Mesenteric fat pad (tissue), 1 donor: ENCODE measurements at places on chromosomes 2 and 18.

- DNase-seq = peak; percentile 96
Observed at GRCh38 chr2:218995972-218996711, 2.9 kb upstream of the CRYBA2 start.

GRCh38 chr2:130183512-130184373, 1.7 kb downstream of the MZT2B start:
- DNase-seq = no peak

- DNase-seq = no peak
Observed at GRCh38 chr2:85811180-85812093, 57.6 kb downstream of the ATOH8 start.

DNA sequence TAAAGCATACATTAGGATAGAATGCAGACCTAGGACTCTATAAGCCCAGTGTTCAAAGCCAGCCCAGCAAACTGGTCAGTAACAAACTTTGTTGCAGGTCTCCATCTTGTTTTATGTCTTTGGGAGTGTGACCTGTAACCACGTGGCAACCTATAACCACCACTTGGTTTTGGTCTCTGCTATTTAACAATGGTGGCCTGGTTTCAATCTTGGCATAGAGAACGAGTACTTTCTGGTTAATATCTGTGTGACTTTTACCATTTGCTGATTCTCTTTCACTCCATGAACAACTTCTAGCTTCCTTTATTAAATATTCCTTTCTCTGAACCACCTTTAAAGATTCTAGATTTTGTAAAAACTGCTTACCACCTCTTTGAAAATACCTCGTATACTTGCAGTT, 118.5 kb downstream of the KCNS3 start:
- no peak for DNase-seq

- no peak for DNase-seq
Observed at GRCh38 chr2:235463893-235464292, 29.9 kb upstream of the AGAP1 start.

DNA sequence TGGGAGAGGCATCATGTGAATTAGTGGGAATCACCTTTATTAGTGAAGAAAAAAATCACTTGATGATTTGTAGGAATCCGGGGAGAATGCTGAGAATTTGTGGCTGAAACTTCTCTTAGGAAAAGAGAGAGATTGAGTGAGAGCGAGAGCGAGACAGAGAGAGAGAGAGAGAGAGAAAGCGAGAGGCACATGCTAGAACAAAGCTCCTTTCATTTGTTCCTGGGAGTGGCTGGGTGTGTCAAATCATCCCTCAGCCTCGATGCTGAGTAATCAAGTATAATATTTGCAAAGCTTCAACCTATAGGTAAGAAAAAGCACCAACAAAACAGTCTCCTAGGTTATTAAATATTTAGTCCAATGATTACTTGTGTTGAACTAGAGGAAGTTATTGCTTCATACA, 4.4 kb upstream of the SERPINB5 start:
- no peak for DNase-seq

- DNase-seq = no peak
Observed at GRCh38 chr2:24899361-24899910, 20.6 kb downstream of the ADCY3 start.

GRCh38 chr2:28995765-28996750, 15.0 kb downstream of the TOGARAM2 start:
- DNase-seq = no peak

DNA sequence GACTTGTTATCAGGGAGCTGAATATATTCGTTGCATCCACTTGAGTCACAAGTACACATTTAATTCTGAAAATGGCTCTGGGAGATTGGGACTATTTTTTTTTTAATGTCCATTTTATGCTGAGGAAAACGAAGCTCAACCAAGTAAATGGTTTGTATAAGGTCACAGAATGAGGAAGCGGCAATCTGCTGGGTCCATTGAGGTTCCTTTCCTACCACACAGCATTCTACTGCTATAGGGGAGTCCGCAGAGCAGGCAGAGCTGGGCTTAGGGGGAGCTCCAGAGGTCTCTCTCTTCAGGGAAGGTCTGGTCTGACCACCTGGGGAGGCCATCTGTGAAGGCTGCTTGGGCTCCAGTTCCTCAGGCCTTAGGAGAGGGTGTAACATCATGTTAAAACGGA, 77.9 kb downstream of the MCFD2 start:
- DNase-seq = peak; percentile 11

DNA sequence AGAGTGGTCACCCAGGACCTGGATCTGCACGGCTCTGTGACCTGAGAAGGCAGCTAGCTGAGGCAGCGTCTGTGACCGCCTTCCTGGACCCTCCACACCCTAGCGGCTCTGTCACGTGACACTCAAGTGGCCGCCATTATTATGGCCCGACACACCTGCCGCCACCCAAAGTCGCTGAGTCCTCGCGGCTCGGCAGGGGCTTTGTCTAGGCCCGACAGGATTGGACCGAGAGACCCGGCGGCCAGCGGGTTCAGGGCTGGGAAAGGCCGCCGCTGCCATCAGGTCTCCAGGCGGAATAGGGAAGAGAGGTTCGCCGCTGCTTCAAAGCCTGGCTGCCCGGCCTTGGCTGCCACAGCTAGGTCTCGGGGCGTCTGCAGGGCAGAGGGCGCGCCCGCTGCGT, 1162.5 kb upstream of the LRRTM1 start:
- no peak for DNase-seq

DNA sequence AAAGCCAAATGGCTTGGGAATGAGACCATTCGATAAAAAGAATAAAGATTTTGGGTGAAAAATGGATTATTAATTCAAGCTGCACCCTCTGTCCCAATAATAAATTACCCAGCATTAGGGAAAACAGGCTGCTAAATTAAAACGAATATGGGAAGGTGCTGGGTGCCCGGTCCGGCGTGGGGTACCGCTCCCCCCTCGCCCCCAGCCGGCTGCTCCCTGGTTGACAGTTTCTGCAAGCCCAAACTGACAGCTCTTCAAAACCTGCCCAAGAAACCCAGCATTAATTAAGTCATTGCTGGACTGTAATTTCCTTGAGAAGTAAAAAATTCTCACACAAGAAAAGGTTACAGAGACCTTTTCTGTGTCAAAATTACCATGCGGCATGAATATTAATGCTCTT, 98.6 kb downstream of the PTGR3 start:
- DNase-seq = no peak

DNA sequence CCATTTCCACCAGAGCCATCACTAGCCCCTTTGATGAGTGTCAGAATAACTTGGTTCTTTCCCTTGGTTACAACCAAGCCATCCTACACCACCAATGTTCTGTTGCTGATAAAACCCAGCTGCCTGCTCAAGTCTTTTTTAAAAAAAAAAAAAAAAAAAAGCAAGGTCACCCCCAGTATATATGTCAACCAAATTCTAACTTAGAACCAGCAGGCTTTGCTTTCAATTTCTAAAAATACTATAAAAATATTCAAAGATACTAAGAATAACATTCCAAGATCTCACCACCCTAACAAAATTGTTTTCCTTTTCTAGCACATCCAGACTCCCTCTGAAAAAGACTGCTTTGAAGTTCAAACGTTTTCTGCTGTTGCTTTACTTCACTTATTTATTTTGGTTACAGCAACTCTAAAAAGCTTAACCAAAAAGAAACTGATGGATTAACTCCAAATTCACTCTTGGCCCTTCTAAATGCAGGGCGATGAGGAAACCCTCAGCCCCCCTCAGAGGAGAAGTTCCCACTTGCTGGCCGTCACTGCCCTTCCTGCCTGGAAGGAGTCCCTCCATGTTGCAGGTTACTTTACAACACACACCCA, 10.9 kb downstream of the UXS1 start:
- no peak for DNase-seq

DNA sequence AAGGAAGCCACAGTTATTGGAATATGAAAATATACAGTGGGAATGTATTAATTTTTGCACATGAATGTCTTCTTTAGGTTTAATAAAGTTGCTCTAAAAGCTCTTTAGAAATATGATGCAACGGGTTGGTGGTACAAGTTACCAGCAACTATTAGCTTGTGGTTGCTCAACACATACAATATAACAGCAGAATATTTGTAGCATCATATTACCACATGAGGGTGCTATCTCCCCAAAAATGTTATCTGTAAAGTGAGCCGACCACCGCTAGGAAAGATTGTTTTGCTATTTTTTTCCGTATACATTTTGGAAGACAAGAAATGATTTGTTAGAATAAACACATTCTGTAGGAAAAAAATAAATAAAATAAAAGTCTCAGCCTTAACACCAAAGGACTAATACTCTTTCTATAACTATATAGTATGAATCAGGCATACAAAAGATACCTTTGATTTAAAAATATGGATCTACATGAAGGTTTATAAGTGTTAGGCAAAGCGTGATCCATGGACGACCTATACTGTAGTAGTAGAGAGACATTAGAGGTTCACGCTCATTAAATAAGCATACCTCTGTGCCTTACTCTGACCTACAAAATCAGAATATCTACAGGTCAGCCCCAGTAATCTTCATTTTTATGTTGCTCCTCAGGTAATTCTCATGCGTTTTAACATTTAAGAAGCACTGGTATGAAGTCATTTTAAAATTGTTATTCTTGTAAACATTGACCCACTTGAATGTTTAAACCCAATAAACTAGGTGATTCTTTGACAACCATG, 1110.6 kb upstream of the ACVR2A start:
- DNase-seq = no peak

- DNase-seq = no peak
Observed at GRCh38 chr2:231965102-231965501, 3.6 kb downstream of the DIS3L2 start.

DNA sequence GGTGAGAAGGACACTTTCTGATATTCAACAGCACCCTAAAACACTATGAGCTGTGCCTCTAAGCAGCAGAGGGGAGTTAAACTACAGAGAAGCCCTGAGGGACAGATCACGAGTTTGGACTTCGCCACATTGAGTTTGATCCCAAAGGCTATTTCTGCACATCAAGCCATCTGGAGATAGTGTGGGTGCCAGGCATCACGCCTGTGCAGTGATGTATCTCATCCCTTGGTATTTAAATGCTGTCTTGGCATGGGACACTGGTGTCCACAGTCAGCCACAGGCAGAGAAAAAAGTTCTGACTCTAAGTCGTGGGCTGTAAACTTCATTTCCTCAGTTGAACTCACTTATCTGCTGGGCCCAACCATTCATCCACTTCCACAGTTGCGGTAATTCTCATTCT, 742.3 kb upstream of the CELF4 start:
- no peak for DNase-seq

DNA sequence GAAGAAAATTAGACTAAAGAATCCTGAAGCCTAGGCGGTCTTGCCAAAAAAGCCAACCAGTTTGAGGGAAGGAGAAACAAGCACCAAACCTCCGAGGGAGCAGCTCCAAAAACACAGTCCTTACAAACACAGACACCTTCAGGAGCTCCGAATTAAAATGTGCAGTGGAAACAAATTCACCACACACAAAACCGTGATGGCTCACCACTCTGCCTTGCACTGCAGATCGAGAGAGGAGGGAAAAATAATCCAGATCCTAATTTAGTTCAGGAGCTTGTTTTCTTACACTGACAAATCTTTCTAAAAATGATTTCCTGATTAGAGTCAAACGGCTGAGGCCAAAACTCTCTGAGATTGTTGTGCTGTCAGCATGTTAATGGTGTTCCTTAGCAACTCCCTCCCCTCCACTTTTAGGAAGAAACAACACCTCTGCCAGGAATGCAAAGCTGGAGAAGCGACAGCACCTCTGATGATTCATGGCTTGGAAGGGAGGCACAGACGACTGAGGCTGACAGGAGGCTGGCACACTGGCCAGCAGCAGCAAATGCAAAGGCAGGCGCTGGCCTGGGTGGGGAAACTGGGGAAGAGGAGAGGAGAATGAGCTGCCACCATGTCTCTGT, 249.4 kb upstream of the KLHL29 start:
- DNase-seq = no peak

DNA sequence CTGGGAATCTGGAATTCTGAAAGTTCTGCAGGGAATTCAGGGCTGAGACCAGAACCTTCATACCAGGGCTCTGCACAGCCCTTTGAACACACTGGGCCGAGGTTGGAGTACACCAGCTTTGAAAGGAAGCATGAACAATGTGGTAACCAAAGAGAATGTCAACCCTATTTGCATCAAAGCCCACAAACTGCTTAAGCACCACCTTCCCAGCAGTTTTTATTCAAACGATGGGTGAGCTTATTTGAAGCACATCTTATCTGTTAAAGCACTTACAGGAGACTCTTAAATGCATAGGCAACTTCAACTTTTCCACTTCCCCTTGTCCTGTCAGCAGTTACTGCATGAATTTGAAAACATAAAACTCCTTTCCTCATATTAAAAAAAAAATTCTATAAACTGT, 96.6 kb downstream of the TXNL1 start:
- DNase-seq = no peak

- no peak for DNase-seq
Observed at GRCh38 chr2:144707736-144708326, 187.9 kb upstream of the ZEB2 start.

DNA sequence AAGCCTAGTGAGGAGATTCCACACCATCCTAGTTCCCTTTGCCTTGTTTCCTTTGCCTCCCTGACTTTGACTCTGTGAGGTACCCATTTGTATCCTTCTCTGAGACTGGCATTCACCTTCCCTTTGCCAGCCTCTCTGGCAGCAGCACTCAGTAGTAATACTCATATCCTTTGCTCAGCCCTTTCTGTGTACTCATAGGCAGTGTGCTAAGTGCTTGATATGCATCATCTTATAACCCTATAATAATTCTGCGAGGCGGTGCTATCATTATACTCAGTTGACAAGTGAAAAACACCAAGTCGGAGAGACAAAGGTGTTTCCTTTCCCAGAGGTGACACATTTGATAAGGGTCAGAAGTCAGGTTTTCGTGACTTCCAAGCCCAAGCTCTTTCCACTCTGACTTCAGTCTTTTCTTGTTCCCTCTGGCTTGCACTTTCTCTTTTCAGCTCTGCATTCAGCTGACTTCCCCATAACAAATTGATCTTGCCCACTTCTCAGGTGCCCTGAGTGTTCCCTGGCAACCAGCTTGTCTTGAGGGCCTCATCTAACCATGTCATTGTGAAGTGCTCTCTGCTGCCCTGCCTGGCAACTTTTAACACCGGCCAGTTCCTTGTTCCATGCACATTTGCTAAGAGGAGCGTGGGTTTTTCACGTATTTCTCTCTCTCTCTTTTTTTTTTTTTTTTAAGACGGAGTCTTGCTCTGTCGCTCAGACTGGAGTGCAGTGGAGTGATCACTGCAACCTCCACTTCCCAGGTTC, 94.5 kb upstream of the UPP2 start:
- DNase-seq = no peak

GRCh38 chr2:119862127-119862889, 102.6 kb downstream of the PTPN4 start:
- no peak for DNase-seq
